ENCODE measurements at places on chromosomes 3 and 15.

DNA sequence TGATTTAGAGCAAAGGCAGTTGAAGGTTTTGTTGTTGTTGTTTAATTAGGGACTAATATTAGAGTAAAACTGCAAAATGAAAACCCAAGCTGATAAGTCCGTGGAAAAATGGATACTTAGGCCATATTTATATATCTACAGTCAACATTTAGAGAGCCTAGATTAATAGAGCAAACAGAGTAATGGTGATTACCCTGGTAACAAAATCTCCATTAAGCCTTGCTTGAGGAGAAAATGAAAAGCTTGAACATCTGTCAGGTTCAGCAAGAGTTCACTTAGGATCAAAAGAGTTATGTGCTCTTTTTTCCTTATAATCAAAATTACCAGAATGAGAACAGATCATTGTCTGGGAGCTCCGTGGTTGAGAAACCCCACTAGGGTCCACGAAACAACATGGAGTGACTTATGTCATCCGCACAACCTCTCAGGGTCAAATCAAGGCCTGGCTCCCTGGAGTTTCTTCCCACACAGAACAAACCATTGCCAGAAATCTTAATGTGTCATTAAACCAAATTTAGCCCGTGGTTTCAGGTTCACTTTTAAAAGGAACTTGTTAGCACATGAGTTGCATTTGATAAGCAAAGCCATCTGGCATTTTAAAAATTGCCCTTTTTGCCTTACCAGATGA is 381.2 kb downstream of the GABRB3 start:
- no peak for DNase-seq

DNA sequence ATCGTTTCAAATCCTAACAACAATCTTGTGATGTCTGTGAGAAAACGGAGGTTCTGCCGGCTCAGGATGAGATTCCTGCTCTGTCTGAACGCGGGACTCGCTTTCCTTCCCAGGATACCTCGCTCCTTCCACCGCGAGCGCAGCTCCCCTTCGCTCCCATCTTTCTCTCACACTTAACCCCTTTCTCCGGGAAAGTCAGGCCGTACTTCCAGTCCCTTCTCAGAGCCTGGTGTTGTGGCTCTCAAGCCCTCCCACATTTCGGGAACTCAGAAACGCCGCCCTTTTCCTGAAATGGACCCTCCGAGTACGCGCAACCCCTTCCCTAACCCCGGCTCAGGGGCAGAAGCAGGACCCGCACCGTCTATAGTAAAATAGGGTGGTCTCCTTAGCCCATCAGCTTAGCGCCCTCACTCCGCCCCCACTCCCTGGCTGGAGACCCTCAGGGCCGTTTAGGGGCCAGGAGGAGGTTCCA is 378 bp upstream of the FEM1B start:
- DNase-seq: no peak

DNA sequence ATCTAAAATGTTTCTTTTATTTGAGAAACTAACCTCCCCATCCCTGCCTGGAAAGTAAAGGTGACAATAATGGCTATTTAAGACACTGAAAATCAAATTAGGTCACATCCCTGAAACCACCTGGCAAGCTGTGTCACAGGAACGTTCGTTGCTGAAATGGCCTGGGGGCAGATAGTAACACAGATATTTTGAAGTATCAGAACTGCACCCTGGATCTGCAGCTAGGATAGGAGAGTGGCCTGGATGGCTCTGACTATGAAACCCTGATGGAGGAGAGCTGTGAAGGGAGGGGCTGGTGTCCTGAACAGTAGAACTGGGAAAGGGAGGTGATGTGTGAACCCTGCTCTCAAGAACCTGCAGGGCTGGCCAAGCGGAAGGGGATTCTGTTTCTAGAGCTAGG is 648.3 kb upstream of the CFAP20DC start:
- no peak for DNase-seq

DNA sequence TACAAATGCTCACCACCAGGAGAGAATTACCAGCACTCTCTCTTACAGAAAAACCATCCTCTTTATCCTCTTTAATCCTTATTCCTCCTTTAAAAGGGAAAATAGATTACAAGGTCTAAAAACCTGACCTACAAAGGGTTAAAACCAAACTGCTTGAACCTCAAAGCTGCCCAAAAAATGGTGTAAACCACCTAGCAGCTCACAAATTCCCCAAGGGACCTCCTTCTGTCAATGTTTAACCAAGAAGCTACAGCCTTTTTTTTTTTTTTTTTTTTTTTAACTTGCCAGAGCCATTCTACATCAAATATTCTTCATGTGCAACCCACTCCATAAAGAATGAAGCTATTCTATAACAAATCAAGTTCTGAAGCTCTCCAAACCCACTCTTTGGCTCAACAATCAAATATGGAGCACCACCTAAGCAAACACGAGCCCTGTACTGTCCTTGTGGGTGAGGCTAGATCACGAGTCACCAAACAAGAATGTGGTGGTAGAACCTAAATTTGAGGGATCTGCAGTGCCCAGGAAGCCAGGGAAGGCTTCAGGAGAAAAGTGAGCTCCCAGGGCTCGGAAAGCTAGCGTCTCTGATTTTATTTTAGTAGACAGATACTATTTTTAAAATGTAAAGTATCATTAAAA is 20.1 kb downstream of the OSBPL10 start:
- DNase-seq: no peak

DNA sequence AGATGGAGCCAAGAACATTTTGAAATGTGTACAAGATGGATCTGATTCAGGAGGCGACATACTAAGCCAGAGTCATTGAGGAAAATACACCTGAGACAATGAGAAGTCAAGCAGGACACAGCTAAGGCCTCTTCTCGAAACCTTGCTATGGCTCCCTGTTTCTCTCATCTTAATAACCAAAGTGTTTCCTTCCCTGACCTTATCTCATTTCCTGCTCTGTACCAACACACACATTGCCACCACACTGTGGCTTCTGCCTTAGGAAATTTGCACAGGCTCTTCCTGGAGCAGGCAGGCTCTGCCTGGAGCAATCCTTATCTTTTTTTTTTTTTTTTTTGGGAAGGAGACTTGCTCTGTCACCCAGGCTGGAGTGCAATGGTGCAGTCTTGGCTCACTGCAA is 36.6 kb downstream of the OXSM start:
- no peak for DNase-seq

- DNase-seq: no peak
Measured at GRCh38 chr3:69092030-69092516, 7.3 kb downstream of the ARL6IP5 start.

GRCh38 chr15:91127236-91127955 is 27.3 kb downstream of the SV2B start:
- DNase-seq: no peak

- DNase-seq: no peak
Measured at GRCh38 chr3:143000528-143000927, 842 bp upstream of the U2SURP start.

DNA sequence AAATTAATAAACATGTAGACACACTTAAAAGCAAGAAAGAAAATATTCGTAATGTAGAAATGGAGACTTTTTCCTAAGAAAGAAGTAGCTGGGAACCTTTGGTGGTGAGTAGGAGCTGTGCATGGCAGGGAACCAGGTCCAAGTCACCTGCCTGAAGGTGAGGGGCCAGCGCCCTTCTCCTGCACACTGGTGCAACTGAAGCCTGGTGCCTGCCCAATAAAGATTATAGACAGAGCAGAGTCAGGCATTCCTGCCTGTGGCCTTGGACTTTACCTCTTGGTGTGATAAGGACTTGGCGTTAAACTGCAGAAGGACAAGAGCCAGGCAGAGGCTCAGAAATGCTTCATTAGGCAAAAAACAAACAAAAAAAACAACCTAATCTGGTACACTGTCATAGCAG is 14.2 kb downstream of the CFAP91 start:
- DNase-seq: no peak

DNA sequence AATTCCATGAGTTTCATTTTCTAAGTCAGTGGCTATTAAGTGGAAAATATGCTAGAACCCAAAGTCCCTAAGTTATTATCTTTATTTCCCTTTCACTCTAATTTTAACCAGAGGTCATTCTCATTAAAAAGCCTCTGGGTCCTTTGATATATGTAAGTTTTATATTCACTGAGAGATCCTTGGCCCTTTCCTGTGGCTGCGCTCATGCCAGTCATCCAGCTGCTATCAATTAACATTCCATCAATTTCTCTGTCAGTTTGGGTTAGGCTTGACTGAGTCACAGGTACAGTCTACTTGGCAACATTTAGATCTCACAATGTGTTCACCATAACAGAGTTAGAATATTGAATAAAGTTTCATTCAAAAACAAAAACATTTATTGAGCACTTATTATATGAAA is 58.0 kb upstream of the FBN1 start:
- DNase-seq: no peak

- DNase-seq: no peak
Measured at GRCh38 chr15:52095597-52096262, 16.8 kb downstream of the BCL2L10 start.

DNA sequence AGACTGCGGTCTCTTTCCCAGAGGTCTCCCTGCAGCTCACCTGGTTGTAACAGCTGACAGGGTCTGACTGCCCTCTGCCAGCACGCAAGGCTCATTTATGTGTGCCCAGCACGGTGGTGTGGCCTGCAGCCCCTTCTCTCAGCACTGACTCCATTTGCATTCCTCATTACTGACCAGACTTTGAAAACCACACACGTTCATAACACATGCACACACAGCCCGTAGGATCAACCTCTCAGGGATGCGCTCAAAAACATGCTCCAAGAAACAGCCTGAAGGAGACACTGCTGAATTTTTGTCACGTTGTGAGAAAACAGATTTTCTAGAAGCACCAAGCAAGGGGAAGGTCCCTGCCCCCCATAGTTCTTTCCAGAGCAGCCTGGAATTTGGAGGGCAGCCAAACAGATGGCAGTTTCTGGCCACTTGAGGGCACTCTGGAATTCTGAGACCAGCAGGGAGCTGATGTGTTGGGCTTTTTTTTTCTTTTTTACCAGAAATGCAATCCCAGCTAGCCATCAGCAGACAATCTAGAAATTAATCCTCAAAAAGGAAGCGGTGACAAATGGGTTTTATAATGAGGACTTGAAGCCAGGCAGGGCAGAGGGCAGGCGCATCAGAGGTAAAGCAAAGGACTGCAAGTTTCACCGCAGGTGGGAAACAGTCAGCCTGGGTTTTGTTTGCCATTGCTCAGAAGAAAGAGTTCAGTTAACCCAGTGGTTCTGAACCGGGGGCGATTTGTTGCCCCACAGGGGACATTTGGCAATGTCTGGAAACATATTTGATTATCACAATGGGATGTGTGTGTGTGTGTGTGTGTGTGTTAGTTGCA is 170.5 kb upstream of the PROK2 start:
- DNase-seq: peak; percentile 61

DNA sequence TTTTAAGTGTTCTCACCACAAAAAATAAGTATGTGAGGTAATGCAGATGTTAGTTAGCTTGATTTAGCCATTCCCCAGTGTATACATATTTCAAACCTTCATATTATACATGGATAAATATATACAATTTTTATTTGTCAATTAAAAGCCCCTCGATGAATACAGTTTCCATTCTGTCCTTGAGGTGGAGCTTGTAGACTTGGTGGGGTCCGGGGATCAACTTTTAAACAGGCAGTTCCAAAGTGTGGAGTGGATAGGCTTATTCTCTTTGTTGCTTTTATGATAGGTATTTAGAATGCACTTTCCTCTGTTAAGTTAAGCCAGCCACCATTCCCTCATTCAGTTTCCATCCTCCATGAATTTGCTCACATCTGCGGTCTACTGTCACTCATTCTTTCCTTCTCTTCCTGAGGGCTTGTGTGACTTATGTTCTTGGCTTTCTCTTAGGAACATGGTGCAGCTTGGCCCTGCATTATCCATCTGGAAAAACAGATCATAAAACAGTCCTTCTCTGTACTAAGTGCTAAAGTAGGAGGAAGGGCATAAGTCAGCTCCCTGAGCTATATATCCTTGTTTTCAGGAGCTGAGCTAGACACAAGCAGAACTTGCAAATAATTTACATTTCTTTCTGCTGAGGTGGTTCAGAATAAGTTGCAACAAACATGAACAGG is 149.1 kb downstream of the NFKBIZ start:
- no peak for DNase-seq

- no peak for DNase-seq
Measured at GRCh38 chr3:30539772-30540171, 66.6 kb upstream of the TGFBR2 start.

DNA sequence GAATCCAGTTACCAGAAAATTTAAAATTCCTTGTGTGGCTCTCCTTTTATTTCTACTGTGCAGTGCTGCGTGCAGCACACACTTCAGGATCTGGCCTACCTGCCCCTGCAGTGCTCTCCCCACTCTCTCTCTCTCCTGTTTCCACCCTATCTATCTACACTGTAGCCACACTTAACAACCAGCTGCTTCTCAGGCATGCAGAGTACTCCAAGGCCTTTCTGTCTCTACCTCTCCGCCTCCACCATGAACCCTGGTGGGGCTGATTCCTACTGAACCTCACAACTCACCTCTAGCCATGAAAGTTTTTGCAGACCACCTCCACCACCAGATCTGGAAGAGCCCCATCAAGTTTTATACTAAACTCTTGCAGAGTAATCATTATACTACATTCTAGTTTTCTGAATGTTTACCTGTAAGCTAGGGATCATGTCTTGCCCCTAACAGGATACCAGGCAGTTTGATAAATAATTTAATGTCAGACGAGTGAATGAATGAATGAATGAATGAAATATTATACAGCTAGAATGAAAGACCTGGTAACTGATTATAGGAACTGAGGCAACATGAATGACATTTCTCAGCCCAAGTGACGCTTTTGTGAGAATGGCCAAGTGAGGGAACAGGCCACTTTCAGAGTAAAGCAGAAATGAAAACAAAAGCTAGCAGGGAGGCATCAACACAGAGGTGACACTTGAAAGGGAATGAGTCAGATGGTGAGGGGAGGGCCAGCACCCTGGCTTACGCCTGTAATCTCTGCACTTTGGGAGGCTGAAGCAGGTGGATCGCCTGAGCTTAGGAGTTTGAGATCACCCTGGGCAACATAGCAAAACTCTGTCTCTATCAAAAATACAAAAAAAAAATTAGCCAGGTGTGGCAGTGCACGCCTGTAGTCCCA is 363.5 kb downstream of the FOXP1 start:
- DNase-seq: peak; percentile 73

- DNase-seq: no peak
Measured at GRCh38 chr3:184746131-184747120, 34.6 kb upstream of the MAGEF1 start.

- DNase-seq: no peak
Measured at GRCh38 chr15:96268442-96269204, 61.9 kb upstream of the NR2F2 start.

DNA sequence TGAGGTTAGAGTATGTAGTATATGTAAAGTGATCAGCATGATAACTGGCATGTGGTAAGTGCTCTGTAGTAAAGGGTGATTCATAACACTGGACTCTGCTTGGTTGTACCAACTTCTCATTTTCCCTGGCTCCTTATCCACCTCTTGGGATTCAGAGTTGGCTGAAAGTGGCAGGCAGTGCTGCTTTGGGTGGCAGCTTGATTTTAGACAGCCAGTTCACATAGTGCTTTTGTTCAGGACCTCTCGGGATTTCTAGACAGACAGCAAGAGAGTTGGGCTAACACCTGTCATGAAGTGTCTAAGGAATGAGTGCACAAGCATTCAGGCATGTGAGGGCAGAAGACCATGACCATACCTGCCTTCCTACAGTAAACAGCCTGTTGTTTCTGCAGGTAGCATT is 69.0 kb downstream of the RBM6 start:
- DNase-seq: no peak

Data from stimulated activated CD4-positive, alpha-beta T cell treated with anti-CD3 and anti-CD28 coated beads, Interleukin-1b, Interleukin-23, amount 100 ng/mL, for 48 hours (primary cell).